ENCODE measurements at places on chromosomes 7 and 10.

- DNase-seq: no peak
Observed at GRCh38 chr10:79178614-79179163, 109.9 kb downstream of the ZMIZ1 start.

- DNase-seq: no peak
Observed at GRCh38 chr10:132146271-132146671, 40.5 kb upstream of the DPYSL4 start.

DNA sequence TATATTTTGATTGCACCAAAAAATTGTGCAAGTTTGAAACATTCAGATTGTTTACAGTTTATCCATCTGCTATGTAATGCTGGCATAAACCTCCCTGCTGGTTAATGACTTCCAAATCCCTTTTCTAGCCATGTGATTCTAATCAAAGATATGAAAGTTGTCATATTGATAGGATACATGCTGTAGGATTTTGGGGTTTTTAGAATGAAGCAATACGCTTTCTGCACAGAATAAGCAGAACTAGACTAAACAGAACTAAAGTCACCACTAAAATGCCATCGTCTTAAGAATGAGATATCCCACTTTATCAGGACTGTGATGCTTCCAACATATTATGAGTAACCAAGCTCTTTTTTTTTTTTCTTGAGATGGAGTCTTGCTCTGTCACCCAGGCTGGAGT is 856 bp downstream of the SSMEM1 start:
- DNase-seq: no peak

- no peak for DNase-seq
Observed at GRCh38 chr7:42856605-42856987, 55.3 kb downstream of the C7orf25 start.

DNA sequence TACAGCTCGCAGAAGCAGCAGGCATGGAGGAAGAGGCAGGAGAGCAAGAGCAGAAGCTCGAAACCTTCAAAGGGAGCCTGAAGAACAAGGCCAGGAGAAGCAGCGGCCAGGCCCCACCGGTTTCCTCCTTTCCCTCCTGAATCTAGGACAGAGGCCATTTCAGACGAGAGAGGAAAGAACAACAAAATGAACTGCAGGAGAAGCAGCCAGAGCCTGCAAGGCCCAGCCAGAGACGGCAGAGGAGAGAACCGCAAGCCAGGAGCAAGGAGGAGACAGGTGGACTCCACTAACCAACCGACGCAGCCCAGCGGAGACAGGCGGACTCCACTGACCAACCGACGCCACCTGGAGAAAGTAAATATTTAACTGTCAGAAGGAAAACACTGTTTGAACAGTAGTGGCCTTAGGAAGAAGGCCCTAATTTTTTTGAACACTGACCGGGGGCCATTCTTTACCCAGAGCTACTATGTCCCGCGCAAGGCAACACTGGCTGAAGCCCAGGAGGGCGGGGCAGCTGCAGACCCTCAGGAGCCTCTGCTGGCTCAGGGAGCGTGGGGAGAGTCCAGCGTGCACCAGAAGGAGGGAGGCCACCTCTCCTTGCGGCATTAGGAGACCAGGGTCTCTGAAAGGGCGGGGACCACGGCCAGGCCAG is 559.2 kb downstream of the PTPRN2 start:
- DNase-seq: no peak

GRCh38 chr10:69629897-69630650 is at the start of gene FAM241B:
Gene FAM241B, plus strand, starts transcription at chr10:69630247. Its CDS starts 1,497 bp downstream, at chr10:69631744.
- DNase-seq: peak; percentile 67

GRCh38 chr7:2165610-2166594 is 66.8 kb downstream of the MAD1L1 start:
- DNase-seq: no peak

- DNase-seq: no peak
Observed at GRCh38 chr7:149291036-149291780, 29.2 kb downstream of the ZNF783 start.

GRCh38 chr7:158771-159170 is 33.6 kb upstream of the FAM20C start:
- DNase-seq: no peak

DNA sequence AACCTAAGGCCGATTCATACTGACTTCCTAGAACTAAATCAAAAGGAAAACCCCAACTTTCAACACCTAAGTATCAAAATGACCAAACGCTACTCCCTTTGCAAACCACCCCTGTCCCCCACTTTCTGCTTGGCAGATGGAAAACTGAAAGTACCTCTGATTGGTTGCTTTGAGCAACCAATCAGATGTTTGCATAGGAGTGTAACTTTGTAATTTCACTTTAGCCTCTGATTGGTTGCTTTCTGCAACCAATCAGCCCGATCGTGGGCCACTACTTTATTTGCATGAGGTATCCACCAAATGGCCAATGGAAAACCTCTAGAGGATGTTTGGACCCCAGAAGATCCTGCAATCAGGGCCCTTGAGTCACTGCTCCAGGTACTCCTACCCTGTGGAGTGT is 12.3 kb upstream of the SNX10 start:
- peak; percentile 37 for DNase-seq

- no peak for DNase-seq
Observed at GRCh38 chr7:118109607-118110006, 74.4 kb upstream of the LSM8 start.

GRCh38 chr7:101736084-101736483 is 81.3 kb upstream of the CUX1 start:
- DNase-seq: no peak

GRCh38 chr10:34911661-34912205 is 96.6 kb upstream of the PARD3 start:
- no peak for DNase-seq

- DNase-seq: no peak
Observed at GRCh38 chr7:153682628-153683027, 369.6 kb upstream of the DPP6 start.

- no peak for DNase-seq
Observed at GRCh38 chr7:97075928-97076327, 41.6 kb upstream of the SDHAF3 start.

- peak; percentile 2 for DNase-seq
Observed at GRCh38 chr10:48470893-48471805, 133.7 kb downstream of the ARHGAP22 start.

DNA sequence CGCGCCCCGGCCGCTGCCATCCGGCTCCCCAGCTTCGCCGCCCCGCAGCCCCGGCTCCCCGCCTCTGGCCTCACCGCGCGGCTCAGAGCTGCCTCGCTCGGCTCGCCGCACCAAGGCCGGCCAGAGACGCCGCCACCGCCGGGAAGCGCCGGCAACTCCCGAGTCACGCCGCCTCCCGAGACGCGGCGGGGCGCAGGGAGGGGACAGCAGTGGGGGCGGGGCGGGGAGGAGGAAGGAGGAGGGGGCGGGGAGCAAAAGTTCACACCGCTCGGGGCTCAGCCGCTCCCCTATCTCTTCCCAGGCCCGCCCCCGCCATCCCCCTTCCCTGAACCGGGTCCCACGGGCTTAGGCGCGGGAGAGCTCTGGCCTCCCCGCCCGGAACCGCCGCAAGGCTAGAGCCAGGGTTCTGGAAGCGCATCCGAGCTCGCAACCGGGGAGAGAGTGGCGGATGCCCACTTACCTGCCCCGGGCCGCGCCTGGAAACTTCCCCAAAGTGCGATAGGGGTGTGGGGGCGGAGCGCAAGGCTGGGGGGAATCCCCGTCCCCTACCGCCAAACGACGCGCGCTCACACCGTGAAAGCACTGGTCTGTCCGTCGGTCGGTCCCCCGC is 1.0 kb downstream of the CHST15 start:
- DNase-seq: peak; percentile 77

DNA sequence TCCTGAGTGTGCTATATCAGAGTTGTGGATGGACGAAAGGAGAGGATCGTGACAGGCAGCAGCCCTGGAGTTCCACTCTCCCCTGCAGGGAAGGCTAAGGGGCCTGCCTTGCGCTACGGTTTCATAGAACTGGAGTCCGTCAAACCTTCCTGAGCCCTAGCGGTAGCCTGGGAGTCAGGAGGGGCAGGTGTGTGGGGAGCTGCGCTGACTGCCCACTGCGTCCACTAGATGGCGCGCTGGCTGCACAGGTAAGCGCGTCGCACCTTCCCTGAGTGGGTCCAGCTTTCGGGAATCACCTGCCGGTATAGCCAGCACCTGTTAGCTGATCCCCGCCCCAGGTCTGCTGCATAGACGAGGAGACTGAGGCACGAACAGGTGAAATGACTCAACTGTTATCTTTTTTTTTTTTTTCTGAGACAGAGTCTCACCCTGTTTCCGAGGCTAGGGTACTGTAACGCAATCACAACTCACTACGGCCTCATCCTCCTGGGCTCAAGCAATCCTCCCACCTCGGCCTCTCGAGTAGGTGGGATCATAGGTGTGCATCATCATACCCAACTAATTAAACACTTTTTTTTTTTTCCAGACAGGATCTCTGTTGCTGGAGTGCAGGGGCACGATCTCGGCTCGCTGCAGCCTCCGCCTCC is 20.2 kb upstream of the BAIAP2L1 start:
- peak; percentile 28 for DNase-seq

- DNase-seq: no peak
Observed at GRCh38 chr7:12244129-12244528, 33.0 kb downstream of the TMEM106B start.

DNA sequence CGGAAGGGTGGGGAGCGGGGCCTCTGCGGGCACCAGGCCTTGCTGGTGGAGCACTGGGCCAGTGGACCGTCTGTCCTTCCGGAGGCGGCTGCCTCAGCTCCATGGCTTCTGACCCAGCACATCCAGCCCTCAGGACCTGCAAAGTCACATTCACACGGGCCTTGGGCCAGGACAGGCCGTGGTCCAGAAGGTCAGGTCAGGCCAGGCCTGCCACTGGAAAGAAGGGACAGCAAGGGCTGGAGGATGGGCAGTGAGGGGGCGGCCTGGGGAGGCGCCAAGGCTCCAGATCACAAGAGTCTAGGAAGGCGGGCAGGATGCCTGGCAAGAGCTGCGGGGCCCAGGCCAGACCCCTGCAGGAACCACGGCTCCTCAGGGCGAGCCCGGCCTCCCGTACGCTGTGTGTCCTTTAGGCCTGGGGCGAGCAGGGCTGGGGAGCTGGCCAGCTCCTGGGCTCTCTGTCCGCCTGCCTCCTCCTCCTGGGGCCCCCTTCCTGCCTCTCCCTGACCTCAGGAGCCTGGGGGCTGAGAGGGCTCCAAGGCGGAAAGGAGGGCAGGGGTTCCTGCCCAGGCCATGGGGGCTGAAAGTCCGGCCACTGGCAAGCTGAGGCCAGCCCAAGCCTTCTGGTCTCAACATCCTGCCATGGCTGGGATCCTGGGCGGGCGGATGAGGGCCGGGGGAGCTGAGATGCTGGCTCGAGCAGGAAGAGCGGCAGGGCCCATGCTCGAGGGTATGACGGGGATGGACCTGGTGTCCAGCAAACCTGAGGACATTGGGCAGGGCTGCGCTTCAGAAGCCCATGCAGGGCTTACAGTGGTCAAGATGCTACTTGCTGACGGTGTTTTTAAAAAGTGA is 225.8 kb downstream of the ELFN1 start:
- no peak for DNase-seq

GRCh38 chr10:89992575-89992974 is 291.2 kb downstream of the KIF20B start:
- DNase-seq: no peak

DNA sequence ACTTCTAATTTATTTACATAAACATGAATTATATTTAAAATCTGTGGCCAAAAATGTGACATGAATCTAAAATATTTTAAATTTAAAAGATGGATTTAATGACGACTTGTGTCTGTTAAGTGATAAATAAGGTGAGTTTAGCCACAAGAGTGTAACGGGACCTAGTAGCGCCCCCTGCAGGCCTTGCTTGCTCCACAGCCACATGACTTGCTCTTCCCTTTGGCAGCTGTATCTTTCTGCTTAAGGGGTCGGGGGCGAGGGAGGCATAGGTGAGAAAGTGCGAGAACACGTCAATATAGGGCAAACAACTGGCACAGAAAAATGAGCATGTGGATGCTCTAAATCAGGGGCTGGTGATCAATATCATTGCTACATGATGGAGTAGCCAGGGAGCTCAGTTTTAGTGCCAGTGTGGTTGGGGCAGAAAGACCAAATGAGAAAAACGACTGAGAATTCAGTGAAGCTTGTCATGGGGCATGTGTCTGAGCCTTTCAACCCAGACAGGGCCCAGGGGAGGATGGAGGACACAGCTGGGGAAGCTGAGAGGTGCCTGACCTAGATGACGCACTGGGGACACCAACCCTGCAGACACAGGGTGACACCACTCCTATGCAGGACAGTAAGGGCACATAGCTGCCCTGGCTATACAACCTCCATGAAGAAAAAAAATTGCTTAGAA is 49.8 kb downstream of the PAXIP1 start:
- DNase-seq: peak; percentile 55

DNA sequence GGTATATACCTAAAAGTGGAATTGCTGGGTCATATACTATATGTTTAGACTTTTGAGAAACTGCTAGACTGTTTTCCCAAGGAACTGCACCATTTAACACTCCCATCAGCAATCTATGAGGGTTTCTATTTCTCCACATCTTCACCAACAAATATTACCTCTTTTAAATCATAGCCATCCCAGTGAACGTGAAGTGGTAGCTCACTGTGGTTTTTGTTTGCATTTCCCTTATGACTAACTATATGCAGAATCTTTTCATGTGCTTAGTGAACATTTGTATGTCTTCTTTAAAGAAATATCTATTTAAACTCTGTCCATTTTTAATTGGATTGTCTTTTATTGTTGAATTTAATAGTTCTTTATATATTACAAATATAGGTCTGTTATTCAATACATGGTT is 115.8 kb upstream of the SEC61G start:
- no peak for DNase-seq

DNA sequence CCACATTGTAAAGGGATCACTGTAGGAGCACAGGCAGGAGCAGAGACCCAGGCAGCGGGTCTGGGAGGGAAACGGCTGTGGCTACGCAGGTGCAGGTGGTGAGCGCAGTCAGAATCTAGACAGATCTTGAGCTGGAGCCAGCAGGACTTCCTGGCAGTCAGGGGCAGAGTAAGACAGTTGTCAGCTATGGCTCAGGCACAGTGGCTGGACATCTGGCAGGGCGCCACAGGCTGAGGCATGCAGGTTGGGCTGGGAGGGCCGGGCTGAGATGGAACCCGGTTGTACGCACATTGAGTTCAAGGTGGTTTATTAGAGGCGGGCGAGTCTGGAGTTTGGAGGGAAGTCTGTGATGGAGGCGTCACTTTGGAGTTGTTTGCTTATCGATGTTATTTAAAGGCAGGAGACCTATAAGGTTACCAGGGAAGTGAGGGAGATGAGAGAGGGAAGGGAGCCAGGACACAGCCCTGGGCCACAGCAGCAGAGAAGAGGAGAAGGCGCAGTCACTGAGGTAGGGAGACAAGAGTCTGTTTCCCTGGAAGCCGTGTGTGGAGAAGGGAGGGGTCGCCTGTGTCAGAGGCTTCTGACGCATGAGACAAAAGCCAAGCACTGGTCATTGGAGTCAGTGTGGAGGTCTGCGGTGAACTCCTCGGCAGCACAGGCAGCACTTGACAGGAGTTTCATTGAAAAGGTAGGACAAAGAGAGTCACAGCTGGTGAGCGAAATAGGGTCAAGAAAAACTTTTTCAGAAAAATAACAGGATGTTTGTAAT is 73.8 kb downstream of the LANCL2 start:
- DNase-seq: no peak

- DNase-seq: no peak
Observed at GRCh38 chr10:15705298-15705697, 14.4 kb downstream of the ITGA8 start.

GRCh38 chr10:35184527-35185171 is 58.0 kb downstream of the CREM start:
- no peak for DNase-seq

Data from CD4-positive, alpha-beta T cell treated with Interleukin-15 for 1 hour (primary cell).